Mesenteric fat pad (tissue), 1 donor: ENCODE measurements at places on chromosomes 7 and 10. TPM values are rescaled to one million over a fixed set of nuclear protein-coding genes. Genes with fewer than 3 reads are reported as not detected.

- no peak for DNase-seq
These were observed 22.0 kb upstream of the ANKRD2 start for GRCh38 chr10:97550336-97551149.

GRCh38 chr10:80199828-80200227 is 5.5 kb downstream of the ANXA11 start:
- no peak for DNase-seq

GRCh38 chr7:6578114-6579084 is 1.1 kb downstream of the ZDHHC4 start:
- DNase-seq = no peak

DNA sequence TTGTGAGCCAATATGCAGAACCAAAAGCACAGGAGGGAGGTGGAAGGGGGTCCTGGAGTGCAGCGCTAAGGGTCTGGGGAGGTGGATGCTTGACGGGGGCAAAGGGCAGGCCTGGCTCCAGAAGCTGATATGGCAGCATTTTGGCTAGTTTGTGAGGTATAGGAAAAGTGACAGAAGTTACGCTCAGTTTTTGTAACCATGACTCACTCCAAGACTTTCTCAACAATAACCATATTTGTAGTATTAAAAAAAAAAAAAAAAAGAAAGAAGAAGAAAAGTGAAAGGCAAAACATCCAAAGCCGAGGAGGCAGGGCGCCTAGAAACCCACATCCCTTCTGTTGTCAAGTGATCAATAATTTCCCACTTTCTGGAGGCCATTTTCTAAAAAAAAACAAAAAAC is 92.3 kb downstream of the RNF216 start:
- peak; percentile 78 for DNase-seq

- peak; percentile 67 for DNase-seq
These were observed 133.7 kb downstream of the ARHGAP22 start for GRCh38 chr10:48470893-48471805.

SLC26A3 gene
- 0.45 TPM for total RNA-seq

DNA sequence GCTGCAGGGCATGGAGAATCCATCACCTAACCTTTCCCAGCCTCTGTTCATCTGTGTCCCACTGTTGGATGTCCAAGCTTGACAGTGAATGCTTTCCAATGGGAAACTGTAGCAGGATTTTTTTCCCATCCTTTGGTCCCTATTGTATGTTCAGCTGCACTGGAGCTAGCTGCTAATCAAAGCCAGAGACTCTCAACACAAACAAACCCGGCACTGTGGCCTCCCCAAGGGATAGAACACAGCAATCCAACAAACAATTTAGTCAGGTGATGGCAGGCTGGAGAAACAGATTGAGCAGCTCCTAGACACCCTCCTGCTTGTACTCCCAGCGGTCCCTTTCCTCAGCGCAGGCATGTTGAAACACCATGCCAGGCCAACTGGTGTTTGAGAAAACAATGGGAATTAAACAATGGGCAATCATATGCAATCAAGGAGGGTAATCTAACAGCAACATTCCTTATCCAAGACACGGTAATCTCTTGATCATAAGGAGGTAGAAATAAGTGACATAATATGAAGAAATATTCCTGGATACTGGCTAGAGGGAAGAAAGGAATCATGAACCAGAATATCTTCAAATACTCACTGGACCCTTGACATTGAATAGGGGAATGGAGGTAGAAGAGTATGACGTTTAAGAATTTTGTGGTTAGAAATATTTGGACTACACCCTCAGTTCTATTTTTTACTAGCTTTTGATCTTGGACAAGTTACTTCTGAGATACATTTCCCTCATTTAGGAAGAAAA is 15.0 kb downstream of the PTN start:
- no peak for DNase-seq

- DNase-seq = no peak
These were observed 42.3 kb downstream of the ARID5B start for GRCh38 chr10:61943674-61944378.

TRIM73 gene
- 5.4 TPM for total RNA-seq

CYP26C1 gene
- 0.22 TPM for total RNA-seq

DNA sequence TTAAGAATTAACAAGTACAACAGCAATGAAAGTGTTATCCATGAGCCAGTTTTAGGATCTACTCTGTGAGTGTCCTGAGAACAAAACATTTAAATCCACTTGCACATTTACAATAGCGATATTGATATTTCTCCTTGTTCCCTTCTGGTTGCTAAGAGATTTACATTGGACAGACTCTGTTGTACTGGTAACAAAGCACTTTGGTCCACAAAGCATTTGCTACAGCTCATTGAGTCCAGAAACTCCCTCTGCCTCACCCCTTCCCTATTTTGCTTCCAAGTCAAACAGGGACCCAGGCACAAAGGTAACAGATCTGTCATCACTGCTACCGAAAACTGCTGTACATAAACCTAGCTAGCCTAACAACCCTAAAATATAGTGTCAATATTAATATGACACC is 2.1 kb downstream of the ANK3 start:
- DNase-seq = no peak

DNA sequence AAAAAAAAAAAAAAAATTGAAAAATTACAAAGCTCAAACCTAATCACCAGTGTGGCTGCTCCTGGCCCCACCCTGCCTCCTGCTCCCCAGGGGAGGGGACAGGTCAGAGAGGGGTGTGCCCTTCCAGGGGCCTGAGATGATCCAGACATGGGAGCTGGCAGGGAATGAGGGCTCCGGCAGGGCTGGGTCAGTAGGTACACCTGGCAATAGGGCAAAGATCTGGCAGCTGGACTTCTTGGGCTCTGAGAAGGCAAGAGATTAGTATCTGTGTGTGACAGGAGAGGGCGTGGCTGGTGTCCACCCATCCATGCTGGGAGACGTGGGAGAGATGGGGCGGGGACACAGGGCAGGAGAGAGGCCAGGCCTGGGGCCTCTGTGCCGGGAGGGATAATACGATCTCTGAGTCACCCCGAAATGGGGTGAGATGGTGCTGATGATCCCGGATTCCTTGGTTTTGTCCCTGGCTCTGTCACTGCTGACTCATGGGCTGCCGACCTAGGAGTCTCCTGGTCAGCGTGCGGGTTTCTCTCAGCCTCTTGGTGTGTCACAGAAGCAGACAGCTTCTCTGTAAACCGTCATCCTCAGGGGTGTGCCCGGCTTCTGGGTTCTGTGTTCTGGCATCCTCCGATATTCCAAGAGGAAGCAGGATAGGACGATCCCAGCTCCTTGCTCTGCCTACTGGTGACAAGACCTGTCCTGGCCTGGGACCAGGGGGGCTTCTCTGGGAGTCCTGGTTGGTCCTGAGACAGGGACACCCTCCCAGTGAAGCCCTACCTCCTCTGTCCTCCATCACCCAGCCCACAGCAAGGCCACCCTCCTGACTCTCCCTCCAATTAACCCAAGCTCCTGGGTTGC is 8.2 kb upstream of the CLDN4 start:
- DNase-seq = no peak

DNAH11 gene
- total RNA-seq = 0.26 TPM

KLF14 gene
- 2.9 TPM for total RNA-seq

KCNH2 gene
- total RNA-seq = 0.32 TPM

GRCh38 chr7:39465055-39465929 is 100.9 kb upstream of the YAE1 start:
- no peak for DNase-seq

UNCX gene
- not detected for total RNA-seq

GRCh38 chr7:102883098-102883860 is 29.5 kb upstream of the LRRC17 start:
- DNase-seq = no peak

DNA sequence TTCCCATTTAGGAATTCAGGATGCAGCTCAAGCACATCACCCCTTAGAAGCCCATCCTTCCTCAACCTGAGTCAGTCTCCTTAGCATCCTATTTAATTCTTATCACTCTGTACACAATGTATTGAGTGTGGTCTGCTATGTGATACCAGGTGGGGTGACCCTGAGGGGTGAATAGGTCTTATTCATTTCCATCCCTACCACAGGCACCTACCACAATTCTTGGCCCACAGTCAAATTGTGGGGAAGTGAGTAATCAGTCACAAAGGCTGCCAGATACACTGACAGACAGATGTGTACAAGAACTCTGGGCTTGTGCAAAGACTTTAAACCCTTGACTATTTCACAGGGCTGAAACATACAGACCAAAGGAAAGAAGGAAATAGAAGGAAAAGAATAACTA is 560.5 kb downstream of the PARD3 start:
- no peak for DNase-seq

GRCh38 chr7:132551886-132552285 is 24.4 kb downstream of the PLXNA4 start:
- DNase-seq = no peak

DNA sequence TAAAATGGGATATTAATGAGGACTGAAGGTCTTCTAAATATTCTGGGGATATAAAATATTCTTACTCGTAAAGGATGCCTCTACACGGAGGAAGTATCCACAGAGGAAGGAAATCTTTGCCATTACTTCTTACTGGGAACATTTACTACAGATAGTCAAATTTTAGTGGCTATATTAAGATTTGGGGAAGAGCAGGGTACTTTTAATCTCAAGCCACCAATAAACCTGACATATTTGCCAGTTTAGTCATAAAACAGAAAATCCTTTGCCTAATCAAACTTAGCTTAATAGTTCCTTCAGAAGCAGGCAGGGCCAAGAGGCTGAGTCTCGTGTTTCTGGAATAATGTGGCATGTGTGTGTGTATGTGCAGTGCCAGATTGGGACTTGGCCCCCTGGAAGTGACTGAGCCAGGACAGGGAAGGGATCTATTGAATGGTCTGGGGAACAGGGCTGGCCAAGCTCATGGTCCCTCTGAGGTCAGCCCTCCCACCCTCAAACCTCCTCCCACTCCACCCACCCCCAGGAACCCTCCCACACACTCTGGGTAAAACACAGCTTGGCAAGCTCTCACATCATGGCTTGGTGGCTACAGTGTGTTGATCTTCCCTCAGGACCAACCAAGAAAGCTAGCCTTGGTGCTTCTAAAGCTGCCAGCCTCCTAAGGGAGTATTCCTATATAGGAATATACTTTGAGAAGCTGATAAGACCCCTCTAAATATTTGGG is 1.6 kb upstream of the PIK3CG start:
- DNase-seq = no peak

EEF1AKMT2 gene
- total RNA-seq = 13.5 TPM

GRCh38 chr7:94483843-94484242 is 25.8 kb upstream of the CASD1 start:
- no peak for DNase-seq

DNA sequence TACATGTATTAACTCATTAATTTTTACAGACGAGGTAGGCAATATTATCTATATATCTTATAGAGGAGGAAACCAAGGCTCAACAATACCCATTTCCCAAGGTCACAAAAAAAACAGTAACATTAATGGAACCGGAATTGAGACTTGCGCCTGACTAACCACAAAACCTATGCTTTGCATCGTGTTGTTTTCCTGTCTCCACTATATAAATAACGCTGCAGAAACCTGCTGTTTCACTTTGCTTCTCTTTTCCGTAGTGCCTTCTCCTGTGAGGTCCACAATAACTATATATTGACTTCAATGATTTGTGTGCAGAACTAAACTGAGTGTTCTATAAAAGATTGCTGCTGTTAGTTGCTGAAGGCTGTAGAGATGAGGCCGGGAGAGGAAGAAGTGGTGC is 97.7 kb upstream of the RPA3 start:
- DNase-seq = no peak

- DNase-seq = no peak
These were observed 15.4 kb downstream of the BBIP1 start for GRCh38 chr10:110903280-110904278.

TAF5 gene
- total RNA-seq = 2.3 TPM

- no peak for DNase-seq
These were observed 143.8 kb downstream of the ZNF22 start for GRCh38 chr10:45144326-45145070.

ANKRD1 gene
- 1.6 TPM for total RNA-seq

DNA sequence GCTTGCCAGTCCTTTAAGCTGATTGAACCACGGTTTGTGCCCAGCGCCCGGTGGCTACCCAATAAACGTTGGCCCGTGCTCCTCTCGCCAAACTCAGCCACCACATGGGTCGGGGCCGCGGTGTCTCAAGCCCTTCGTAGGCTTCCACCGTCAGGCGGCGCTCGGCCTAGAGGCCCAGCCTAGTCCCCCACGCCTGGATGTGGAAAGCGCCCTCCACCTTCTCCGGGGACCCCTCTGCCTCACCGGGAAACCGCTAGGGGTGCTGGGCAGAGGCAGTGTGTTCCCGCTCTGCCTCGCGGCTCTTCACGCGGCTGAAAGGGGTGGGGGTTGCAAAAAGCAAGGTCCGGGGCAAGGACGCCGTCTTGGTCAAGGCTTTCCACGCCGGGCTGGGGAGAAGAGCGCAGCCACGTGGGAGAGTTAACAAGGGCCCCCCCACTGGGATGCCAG is 29.8 kb downstream of the LEP start:
- DNase-seq = peak; percentile 82

PDIA4 gene
- total RNA-seq = 101 TPM

TYSND1 gene
- 22.2 TPM for total RNA-seq

DNA sequence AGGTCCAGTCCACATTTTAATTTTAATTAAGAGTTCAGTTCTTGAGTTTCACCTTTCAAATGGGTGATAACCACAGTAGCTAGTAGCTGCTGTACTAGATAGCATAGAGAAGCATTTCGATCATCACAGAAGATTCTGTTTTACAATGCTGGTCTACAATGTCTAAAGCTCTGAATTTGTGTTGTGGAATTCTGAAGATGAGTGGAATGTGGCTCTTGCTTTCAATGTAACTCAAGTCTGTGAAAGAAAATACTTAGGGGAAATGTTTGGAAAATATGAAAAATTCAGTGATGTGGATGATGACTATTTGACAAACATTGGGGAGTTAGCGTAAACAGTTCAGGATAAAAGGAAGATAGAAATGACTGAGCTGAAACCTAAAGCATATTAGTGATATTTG is 139.4 kb downstream of the GNAT3 start:
- DNase-seq = no peak

CUBN gene
- 3.5 TPM for total RNA-seq

- no peak for DNase-seq
These were observed 1.8 kb downstream of the CHST12 start for GRCh38 chr7:2405201-2405600.

DNA sequence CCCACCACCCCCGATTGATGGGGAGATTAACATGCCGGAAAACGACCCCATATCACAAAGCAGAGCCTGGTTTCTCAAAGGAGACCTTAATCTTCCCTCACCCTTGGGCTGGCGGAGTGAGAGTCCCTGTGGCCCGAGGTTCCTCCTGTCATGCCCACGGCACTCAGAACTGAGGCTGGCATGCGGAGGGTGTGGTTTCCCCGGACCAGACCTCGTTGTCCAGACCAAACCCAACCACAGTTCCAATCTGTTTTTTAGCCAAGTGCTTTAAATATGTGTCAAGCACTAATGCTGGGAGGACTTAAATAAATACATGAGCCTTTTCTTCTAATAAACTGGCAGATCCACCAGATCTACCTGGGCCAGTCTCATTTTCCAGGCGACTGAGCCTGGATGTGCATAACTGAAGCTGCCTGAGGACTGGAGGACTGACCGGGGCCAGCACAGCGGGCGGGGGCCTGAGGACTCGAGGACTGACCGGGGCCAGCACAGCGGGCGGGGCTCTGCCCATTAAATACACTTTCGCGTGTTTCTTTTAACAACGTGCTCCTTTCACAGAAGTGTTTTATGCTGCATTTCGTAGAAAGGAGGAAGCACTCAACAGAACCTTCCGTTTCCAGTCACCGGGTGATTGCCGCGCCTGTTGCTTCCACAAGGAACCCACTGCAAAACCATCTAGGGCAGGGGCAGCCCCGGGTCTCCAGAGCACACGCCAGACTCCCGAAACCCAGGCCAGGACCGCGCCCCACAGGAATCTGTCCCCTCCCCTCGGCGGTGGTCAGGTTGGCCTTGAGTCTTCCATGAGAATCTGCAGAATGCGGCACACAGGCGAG is 334.6 kb downstream of the PTPRN2 start:
- peak; percentile 74 for DNase-seq

GRCh38 chr7:42244828-42245227 is 7.8 kb upstream of the GLI3 start:
- DNase-seq = no peak
